ENCODE measurements at places on chromosomes 12 and 14. TPM values are rescaled to one million over a fixed set of nuclear protein-coding genes. Genes with fewer than 3 reads are reported as not detected.

GRCh38 chr14:60561845-60562746, 53.1 kb downstream of the SIX6 start:
- DNase-seq, result peak; percentile 44

DNA sequence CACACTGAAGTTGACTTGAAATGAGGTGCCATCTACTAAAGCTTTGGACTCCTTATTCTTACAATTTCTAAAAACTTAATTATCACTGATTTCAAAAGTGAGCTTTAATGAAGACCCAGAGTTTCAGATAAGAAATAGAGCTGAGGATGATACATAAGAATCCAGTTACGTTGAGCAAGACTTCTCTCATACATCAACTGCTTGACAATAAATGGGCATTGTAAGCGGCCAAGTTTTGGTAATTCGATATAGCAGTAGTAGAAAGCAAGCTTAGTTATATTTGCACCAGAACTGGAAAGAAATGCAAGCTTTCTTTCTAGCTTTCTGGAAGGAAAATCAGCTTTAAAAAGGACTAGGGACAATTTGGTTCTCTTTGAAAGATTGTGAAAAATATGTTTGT, 1359.6 kb downstream of the FSCB start:
- no peak for DNase-seq

DNA sequence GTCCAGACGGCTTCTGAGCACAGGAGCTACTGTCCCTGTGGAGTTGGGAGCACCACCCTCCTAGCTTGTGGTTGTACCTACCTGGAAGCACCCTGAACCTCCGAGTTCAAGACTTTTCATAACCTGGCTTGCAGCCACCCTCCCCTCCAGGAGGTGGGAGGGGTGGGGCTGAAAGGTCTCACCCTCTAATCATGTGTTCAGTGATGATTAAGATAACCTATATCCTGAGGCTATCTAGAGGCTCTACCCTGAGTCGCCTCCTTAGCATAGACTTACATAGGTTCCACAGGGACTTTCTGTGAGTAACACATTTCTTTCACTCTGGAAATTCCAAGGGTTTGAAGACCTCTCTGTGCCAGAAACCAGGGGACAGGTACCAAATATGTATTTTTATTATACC, 146.5 kb downstream of the CFAP54 start:
- no peak for DNase-seq

DNA sequence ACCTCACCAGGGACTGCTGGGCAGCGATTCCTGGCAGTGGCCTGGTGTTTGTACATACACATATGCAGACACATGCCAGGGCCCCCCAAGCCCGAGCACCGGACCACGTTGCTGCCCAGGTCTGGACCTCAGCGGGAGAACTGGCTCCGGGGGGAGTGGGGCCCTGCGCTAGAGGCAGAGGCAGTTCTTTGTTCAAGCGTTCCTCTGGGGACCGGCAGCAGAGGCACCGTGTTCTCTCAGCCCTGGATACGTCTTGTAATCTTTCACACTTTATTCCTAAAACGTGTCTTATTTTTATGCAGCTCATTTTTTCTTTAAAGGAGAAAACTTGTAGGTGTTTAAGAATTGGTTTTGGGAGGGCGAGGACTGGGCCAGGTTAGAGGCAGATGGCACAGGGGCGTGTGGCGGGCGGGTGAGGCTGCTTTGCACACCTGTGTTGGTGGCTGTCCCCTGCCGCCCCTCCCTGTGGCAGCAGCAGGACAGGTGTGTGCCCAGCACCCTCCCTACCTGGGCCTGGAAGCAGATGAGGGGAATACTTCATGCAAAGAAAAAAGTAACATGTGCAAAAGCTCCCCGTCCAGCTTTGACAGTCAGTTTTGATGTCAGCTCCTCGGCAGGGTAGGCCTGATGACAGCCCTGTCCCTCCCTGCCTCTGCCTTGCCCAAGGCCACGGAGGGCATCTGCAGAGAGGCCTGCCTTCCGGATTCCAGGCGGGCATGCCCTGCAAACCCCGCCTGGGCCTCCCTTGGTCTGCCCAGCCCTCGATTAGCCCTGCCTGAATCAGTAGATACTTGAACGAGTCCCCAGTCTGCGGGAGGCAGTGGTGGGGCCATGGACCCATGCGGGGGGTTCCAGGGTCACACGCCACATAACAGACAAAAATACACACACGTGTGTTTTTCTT, 7.0 kb upstream of the PUS1 start:
- DNase-seq, result no peak

DNA sequence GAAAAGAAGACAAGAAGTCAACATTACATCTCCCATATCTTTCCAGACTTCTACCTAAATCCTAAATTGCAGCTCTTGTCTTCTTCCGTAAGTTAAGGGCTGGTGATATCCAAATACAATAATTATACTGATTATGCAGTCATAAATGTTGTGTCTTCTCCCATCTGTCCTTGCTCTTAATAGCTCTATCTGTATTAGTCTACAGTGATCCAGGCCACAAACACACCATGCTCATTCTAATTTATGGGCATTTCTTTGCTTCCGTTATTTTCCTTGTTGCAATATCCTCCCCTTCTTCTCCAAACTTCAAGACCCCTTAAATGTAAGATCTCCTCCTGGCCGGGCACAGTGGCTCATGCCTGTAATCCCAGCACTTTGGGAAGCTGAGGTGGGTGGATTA, 3.7 kb upstream of the MDP1 start:
- DNase-seq, result no peak

The KRT74 gene
- total RNA-seq, result not detected

DNA sequence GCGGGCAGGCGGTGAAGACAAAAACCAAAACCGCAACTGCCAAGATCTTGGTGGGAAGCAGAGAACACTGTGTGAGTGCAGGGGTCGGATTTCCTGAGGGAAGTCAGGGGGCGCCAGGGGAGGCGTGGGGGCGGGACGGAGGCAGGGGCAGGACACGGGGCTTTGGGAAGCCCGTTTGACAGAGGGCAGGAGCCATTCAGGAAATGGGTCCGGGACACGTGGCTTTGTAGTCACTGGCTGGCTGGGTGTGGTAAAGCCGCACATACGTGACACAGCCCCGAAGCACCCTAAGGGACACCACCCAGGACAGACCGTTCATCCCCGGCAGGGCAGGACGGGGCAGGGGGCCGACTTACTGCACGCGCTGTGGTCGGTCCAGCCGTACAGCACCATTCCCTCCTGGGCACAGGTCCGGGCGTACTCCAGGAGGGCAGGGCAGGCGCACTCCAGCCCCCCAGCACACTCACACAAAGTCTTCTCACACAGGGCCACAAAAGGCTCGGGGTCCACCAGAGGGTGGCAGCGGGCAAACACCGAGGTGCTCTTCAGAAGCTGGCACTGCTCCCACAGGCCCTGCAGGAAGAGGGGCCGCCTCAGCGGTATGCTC, 49.4 kb downstream of the VWF start:
- no peak for DNase-seq

DNA sequence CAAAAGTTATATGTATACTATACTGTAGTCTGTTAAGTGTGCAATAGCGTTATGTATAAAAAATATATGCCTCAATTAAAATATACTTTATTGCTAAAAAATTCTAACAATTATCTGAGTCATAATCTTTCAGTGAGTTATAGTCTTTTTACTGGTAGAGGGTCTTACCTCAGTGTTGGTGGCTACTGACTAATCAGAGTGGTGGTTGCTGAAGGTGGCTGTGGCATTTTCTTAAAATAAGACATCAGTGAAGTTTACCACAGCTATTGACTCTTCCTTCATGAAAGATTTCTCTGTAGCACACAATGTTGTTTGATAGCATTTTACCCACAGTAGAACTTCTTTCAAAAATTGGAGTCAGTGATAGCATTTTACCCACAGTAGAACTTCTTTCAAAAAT, 23.4 kb downstream of the POLR3B start:
- no peak for DNase-seq

The SDR9C7 gene
- total RNA-seq, result not detected

DNA sequence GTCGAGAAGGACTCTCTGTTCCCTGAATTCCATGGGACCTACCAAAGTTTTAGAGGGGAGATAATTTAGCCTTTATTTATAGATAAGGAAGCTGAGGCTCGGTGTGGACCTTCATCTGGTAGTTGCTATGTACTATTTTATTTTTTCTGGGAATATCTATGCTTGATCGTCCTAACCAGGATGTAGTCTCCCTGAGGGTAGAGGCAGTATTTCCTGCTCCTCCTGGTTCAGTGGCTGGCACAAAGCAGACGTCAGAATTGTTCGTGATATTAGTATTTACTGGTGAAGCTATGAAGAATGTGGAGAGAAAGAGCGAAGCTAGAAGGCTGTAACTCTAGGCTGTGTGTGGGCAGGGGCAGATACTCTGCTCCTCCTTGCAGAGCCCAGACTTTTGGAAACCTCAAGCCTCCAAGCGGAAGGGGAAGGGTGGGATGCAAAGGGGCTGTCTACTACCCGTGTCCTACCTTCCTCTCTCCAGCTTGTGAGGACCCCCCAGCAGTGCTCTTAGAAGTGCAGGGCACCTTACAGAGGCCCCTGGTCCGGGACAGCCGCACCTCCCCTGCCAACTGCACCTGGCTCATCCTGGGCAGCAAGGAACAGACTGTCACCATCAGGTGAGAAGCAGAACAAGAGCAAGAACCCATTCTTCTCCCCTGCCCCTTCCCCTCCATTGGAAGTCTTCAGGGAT, 1.4 kb downstream of the LRP10 start:
- no peak for DNase-seq

The C12orf60 gene
- total RNA-seq, result 3.7 TPM

The KRT83 gene
- not detected for total RNA-seq

GRCh38 chr14:23077962-23078361, 17.0 kb downstream of the ACIN1 start:
- no peak for DNase-seq

DNA sequence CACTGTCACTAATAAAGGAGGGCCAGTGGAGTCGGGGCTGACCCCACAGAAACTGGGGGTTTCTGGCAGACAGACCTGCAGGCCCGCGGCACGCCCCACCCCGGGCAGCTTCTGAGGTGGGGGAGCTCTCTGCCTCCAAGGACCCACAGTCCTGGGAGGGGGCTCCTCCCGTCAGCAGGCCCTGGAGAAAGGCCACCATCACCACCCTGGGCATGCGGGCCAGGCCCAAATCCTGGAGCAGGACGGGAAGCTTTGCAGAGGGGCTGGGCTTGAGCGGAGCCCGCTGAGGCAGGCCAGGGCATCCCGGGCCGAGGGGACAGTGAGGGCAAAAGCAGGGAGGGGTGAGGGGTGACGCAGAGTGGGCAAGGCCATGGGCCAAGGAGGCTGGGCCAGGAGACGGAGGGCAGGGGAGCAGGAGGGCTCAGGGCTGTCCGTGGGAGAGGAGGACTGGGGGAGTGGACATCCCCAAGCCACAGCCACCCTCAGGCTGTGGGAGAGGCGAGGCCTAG, 11.1 kb upstream of the GPR132 start:
- DNase-seq, result no peak

The OR4K15 gene
- not detected for total RNA-seq

DNA sequence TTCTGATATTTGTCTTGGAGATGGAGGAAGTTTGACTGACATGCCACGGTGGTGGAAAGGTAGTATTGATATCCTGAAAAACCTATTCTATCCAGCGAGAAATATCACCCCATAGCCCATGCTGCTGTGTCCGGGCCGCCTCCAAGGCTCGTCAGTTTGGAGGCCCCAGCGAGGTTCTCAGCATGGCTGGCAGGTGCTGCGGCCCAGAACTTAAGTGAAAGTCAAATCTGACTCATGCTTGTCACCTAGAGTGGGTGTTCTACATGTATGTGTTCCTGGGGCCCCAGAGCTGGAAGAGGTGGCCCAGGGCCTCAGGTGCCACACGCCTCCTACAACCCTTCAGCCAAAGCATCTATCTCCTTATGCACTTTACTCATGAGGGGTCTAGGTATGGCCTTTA, 92.9 kb downstream of the GCH1 start:
- DNase-seq, result no peak

The ZBTB42 gene
- total RNA-seq, result 2.3 TPM

GRCh38 chr12:52634266-52635056, 16.1 kb upstream of the KRT73 start:
- DNase-seq, result peak; percentile 90

DNA sequence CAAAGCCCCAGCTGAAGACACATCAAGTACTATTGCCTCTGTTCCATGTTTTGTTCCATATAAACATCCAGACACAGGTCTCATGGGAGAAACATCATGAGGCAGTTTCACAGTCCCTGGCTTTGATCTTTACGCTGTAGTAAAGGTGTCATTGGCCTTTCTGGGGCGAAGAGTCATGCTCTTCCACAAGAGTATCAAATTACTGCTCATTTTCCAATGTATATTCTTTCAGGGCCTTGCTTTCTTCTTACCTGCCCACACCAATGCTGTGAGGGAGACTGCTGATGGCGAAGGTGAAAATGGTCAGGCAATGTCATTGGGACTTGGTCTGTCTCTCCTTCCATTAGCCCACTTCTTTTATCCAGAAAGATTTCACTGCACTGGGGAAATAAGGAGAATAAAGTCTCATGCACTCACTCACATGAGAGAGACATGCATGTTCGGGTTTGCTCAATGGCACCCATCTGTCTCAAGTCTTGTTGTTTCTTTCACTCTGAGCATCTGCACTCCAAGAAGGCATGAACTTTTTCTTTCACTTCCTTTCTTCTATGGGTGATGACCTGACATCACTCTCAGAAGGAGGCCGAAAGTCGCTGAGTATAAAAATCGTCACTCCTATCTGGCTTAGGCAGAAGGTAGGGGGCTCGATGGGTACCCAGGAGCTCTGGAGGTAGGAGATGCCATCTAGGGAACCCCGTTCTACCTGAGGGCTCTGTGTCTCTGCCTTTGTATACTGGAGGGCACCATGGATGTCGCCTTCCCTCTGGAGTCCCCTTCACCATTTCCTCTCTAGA, 1.3 kb upstream of the JDP2 start:
- no peak for DNase-seq

GRCh38 chr12:61043838-61044237, 1216.4 kb upstream of the USP15 start:
- DNase-seq, result no peak

The TMEM233 gene
- total RNA-seq, result 0.66 TPM

DNA sequence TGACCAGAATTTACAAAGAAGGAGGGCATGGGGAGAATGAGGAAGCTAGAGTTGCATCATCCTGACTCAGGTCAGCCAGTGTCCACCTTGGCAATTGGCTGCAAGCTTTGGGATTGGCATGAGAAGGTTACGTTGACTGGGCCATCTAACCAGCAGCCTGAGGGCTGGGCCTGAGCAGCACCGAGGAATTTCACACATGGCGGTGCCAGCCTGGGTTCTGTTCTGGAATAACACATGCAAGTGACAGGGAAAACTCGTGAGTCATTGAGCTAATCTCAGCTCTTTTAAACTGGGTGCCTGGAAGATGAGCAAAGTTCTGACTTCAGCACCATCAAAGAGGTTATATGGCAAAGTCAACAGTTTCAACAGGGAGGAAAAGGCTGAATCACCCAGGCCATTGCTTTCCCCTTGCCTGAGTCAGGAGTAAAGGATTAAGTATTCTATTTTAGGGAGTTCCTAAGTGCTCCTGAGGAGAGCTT, 543.2 kb upstream of the TBX3 start:
- no peak for DNase-seq

DNA sequence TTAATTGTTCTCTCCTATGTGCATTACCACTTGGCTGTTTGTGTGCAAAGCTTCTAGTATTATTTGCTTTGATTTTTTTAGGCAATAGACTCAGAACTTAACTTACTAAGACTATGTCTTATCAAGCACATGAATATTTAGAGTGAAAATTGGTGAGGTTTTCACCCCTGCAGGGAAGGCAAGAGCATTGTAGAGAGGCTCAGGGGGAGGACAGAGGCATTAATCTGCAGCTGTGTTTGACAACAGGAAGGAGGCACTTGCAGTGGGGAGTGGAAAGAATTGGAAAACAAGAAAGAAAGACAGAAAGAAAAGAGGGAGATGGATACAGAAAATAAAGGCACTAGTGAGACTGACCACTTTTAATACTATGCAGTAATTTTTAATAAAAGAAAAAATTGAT, 431.6 kb downstream of the PDZRN4 start:
- DNase-seq, result no peak

The SPX gene
- total RNA-seq, result 4.0 TPM

The RDH16 gene
- 0.30 TPM for total RNA-seq

Data from spinal cord (tissue), 10 donors.